ENCODE measurements at places on chromosomes 3 and 15. TPM values are rescaled to one million over a fixed set of nuclear protein-coding genes. Genes with fewer than 3 reads are reported as not detected.

AGTR1 gene
- 5.4 TPM for total RNA-seq

DNA sequence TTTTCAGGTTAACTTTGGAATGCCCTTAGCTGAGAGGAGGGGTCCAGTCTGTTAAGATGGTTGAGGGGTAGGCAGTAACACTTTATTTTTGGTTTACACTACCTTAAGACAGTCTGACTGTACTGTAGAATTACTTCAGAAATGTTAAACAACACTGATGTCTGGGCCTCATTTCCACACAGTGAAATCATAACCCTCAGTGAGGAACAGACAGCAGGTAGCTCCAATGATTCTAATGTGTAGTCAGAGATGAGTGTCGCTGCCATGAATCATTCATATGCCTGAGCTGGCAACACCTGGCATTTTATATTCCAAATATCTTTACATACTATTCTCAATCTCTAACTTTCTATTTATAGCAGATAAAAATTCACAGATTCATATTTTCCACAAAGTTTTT is 37.3 kb upstream of the POU1F1 start:
- no peaks in the 10 kb centered on the region for H3K27me3 ChIP-seq
- DNase-seq = no peak
- H3K36me3 ChIP-seq = no peaks in the 10 kb centered on the region
- no peak overlapping the region for H3K4me3 ChIP-seq

- H3K36me3 ChIP-seq = no peaks in the 10 kb centered on the region
- H3K4me1 ChIP-seq = no peaks in the 10 kb centered on the region
- H3K27ac ChIP-seq = no peak overlapping the region
- no peaks in the 10 kb centered on the region for H3K27me3 ChIP-seq
Observed at GRCh38 chr3:158443632-158444031, 127.4 kb upstream of the MLF1 start.

GRCh38 chr3:51796854-51797253 is 17.8 kb upstream of the IQCF6 start:
- H3K4me1 ChIP-seq = no peaks in the 10 kb centered on the region
- DNase-seq = no peak
- no peak overlapping the region for H3K4me3 ChIP-seq
- peaks cover 7% of the 10 kb centered on the region for H3K27me3 ChIP-seq
- H3K36me3 ChIP-seq = no peaks in the 10 kb centered on the region

DNA sequence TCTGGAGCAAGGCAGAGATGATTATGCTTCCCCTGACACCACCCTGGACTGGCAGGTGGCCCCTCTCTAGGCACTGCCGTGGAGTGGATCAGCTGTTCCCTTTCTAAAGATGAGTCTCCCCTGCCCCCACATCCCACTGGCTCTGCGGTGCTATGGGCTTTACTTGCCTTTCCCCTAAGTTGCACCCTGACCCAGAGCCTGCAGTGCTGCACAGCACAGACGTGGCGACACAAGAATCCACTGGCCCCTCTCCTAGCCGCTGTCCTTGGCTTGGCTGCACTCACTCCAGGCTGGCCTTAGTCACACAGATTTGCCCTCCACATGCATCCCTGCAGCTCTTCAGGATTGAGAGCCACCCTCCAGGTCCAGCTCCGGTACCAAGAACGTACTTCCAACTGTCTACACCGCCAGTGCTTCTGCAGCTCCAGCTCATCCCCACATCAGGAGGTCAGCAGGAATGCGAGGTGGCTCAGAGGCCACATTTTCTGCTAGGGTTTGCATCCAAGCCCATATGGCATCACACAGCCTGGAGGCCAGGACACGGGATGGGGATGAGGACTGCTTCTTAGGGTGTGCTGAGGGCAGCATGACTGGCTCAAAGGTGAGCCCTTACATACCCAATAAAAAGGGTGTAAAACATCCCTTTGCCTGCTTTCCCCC is 82.4 kb upstream of the RASGRF1 start:
- no peak overlapping the region for H3K4me3 ChIP-seq
- no peaks in the 10 kb centered on the region for H3K36me3 ChIP-seq
- no peaks in the 10 kb centered on the region for H3K27me3 ChIP-seq
- no peak for DNase-seq
- H3K4me1 ChIP-seq = no peaks in the 10 kb centered on the region
- no peak overlapping the region for H3K27ac ChIP-seq

- no peaks in the 10 kb centered on the region for H3K36me3 ChIP-seq
- peak; percentile 24 for DNase-seq
- peaks cover 6% of the 10 kb centered on the region for H3K4me1 ChIP-seq
- H3K4me3 ChIP-seq = peak overlapping the region; percentile 95
- peak overlapping the region; percentile 88 for H3K27ac ChIP-seq
- H3K27me3 ChIP-seq = no peaks in the 10 kb centered on the region
Observed at GRCh38 chr3:88059380-88060170, 520 bp downstream of the ZNF654 start.

DNA sequence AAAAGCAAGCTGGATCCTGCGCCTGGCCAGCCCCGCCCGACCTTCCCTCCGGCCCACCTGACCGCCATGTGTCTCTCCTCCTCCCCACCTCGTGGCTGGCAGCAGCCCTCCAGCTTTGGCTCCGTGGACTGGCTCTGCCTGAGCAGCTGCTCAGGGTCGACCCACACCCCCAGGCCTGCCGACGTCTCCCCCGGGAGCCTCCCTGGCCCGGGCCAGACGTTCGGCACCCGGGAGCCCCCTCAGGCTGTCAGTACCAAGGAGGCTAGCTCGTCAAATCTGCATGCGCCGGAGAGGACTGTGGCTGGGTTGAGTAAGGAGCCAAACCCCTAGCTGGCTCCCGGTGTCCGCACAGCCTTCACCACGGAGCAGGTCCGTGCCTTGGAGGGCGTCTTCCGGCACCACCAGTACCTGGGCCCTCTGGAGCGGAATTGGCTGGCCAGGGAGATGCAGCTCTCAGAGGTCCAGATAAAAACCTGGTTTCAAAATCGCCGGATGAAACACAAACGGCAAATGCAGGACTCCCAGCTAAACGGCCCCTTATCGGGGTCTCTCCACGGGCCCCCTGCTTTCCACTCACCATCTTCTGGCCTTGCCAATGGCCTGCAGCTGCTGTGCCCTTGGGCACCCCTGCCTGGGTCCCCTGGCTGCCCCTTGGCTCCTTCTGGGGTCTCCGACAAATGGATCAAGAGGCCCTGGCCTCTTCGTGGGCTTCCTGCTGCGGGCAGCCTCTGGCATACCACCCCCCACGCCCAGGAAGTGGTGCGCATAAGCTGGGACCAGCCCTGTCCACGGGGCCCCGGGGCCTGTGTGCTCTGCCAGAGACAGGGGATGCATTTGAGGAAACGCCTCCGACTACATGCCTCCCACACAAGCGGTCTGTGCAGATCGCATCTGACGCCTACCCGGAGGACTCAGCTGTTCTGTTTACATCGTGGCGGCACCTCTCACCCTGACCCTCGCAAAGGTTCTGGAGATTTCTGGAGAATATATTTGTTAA is 345.0 kb downstream of the ZNF385D start:
- no peaks in the 10 kb centered on the region for H3K27me3 ChIP-seq
- no peaks in the 10 kb centered on the region for H3K36me3 ChIP-seq
- no peak overlapping the region for H3K4me3 ChIP-seq
- no peak for DNase-seq
- H3K27ac ChIP-seq = no peak overlapping the region

DNA sequence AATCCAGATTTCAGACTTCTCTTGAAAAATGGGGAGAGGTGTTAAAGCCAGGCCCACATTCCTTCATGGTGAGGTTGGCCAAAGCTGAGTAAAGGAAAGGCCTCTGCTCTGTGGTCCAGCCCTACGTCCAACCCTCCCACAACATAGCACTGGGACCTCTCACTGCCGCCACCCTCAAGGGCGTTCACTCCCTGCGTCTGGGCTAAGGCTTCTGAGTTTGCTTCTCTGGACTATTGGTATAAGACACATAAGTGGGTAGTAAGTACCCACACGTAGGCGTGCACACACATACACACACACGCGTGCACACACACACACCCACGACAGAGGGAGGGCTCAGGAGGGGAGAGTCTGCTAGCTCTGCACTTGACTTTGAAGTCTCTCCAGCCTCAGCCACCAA is 80.2 kb upstream of the PXYLP1 start:
- DNase-seq = no peak
- H3K27ac ChIP-seq = no peak overlapping the region
- H3K4me1 ChIP-seq = no peaks in the 10 kb centered on the region
- H3K4me3 ChIP-seq = no peak overlapping the region

DNA sequence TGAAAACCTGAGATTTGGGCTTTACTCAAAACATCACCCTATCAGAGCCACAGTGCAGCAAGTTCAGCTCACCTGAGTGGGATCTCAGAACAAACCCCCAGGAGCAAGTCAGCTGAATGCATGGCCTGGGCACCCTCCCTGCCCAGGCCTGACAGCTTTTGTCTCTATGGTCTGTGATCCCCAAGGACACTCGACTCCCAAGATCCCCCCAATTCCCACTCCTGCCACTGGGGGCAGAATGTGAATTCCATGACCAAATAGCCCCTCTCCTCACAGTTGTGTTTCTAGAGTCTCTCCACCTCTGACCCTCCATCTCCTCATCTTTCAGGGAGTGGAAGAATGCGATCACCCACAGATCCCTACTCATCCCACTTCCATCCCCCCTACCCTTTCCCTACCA is 58.9 kb downstream of the ZNF445 start:
- H3K4me1 ChIP-seq = no peaks in the 10 kb centered on the region
- no peaks in the 10 kb centered on the region for H3K36me3 ChIP-seq
- no peak overlapping the region for H3K4me3 ChIP-seq
- no peak for DNase-seq

DNA sequence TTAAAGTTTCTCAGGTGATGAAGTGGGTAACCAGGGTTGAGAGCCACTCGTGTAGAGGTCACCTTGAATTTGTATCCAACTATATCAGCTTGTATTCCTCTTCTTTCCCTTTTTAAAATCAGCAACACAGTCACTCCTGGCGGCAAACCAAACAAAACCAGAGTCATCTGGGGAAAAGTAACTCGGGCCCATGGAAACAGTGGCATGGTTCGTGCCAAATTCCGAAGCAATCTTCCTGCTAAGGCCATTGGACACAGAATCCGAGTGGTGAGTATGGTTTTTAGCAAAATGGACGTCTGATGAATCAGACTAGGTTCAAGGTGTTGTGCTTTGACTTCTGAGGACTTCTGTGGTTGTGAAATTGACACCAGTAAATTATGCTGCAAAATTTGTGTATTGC is 3.9 kb downstream of the RPL35A start:
- H3K27me3 ChIP-seq = no peaks in the 10 kb centered on the region
- no peak overlapping the region for H3K27ac ChIP-seq

DNA sequence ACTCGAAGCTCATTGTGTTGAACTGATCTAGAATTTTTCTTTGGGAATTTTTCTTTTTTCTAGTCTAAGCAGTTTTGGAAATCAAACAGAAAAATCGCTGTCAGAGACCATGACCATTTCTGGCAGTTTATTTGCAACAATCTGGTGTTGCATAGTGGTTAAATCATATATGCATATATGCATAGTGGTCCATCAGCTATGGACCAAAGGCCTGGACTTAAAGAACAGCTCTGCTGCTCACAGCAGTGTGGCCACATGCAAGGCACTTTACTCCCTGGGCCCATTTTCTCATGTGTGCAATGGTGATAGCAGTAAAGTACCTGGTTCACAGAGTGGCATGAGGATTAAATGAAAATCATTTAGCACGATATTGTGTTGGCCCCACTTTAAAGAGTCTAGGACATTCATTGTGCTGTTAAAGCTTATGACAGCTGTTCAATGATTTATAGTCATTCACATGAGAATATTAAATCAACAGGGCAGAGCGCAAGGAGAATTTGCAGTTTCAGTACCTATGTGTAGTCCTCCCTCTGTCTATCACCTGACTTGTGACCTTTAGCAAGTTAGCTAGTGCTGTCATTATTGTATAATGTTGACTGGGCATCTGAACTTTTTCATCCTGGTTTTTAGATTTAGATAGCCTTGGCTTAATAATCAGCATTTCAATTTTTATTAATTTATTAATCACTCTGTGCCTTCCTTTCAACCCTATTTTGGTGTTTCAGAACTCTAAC is 46.4 kb downstream of the BLM start:
- no peak overlapping the region for H3K4me3 ChIP-seq
- no peaks in the 10 kb centered on the region for H3K36me3 ChIP-seq
- H3K27me3 ChIP-seq = no peaks in the 10 kb centered on the region
- no peak for DNase-seq
- no peak overlapping the region for H3K27ac ChIP-seq

DNA sequence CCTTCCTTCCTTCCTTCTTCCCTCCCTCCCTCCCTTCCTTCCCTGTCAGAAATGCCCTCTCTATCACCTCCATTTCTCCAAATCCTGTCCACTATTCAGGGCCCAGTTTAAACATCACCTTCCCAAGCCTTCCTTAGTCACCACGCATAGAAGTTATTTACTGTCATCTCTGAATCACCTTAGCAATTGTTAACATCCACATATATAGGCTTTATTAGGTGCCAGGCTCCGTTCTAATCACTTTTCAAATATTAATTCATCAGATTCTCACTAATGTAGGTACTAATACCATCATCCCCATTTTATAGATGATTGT is 1.1 kb upstream of the MAGEF1 start:
- no peaks in the 10 kb centered on the region for H3K36me3 ChIP-seq
- no peak overlapping the region for H3K4me3 ChIP-seq
- no peaks in the 10 kb centered on the region for H3K27me3 ChIP-seq
- no peaks in the 10 kb centered on the region for H3K4me1 ChIP-seq
- H3K27ac ChIP-seq = peak overlapping the region; percentile 94
- DNase-seq = no peak

GRCh38 chr3:31979001-31979697 is 1.9 kb downstream of the OSBPL10 start:
- no peaks in the 10 kb centered on the region for H3K36me3 ChIP-seq
- H3K27me3 ChIP-seq = no peaks in the 10 kb centered on the region
- no peaks in the 10 kb centered on the region for H3K4me1 ChIP-seq
- no peak for DNase-seq
- no peak overlapping the region for H3K27ac ChIP-seq

- H3K27ac ChIP-seq = no peak overlapping the region
- peak; percentile 72 for DNase-seq
- no peak overlapping the region for H3K4me3 ChIP-seq
Observed at GRCh38 chr3:197599089-197599765, 43.5 kb upstream of the BDH1 start.

DNA sequence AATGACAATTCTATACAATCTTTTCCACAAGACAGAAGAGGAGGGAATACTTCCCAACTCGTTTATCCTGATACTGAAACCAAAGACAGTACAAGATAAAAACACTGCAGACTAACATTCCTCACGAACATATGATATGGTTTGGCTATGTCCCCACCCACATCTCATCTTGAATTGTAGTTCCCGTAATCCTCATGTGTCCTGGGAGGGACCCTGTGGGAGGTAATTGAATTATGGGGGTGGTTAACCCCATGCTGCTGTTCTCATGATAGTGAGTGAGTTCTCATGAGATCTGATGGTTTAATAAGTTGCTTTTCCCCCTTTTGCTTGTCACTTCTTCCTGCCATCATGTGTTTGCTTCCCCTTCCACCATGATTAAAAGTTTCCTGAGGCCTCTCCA is 83.9 kb upstream of the PROK2 start:
- H3K4me1 ChIP-seq = no peaks in the 10 kb centered on the region
- no peak for DNase-seq
- H3K4me3 ChIP-seq = no peak overlapping the region
- H3K27me3 ChIP-seq = no peaks in the 10 kb centered on the region

KCTD6 gene
- 21.4 TPM for total RNA-seq

GRCh38 chr15:63015618-63016017 is 26.9 kb upstream of the TPM1 start:
- H3K4me3 ChIP-seq = no peak overlapping the region
- peak overlapping the region; percentile 32 for H3K27ac ChIP-seq
- H3K4me1 ChIP-seq = no peaks in the 10 kb centered on the region
- peak; percentile 31 for DNase-seq
